ENCODE measurements at places on chromosomes 1 and 21.

DNA sequence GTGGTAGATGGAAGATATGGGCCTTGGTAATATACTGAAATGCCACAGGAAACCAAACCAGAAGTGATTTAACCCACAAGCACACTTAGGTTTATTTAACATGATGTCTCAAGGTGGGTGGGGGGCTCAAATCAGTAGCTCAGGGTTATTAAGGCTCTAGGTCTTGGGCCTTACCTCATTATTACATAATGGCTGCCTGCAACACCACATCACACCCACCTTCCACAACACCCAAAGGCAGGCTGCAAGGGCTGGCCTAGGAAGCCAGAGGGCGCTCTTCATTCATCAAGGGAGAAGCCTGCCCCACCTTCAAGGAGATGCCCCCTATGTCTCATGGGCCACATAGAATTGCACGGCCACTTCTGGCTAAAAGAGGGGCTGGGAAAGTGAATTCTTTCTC, 6.0 kb downstream of the TFF1 start:
- no peak for DNase-seq

DNA sequence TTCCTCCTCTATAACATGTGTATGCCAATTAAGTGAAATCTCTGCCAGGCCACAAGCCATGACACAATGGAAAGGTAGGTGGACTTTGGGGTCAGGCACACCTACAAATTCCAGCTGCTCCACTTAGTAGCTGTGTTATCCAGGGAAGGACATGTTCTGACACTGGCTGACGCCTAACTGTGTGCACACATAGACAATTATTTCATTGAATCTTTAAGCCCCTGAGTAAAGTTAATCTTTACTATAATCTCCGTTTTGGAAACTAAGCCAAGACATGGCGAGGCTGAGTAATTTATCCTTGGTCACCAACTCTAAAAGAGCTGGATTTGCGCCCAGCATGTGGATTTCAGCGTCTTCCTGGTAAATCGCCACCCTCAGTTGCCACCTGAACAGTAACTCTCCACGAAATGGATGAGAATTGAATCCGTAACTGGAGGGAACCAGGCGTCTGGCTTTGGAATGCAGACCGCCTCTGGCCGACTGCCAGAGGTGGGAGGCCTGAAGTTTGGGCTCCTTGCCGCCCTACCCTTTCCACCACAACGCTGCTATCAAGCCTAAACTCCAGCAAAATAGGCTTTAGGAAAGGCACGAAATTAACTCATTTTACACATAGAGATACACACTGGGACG, 888 bp upstream of the SNRPE start:
- no peak for DNase-seq

DNA sequence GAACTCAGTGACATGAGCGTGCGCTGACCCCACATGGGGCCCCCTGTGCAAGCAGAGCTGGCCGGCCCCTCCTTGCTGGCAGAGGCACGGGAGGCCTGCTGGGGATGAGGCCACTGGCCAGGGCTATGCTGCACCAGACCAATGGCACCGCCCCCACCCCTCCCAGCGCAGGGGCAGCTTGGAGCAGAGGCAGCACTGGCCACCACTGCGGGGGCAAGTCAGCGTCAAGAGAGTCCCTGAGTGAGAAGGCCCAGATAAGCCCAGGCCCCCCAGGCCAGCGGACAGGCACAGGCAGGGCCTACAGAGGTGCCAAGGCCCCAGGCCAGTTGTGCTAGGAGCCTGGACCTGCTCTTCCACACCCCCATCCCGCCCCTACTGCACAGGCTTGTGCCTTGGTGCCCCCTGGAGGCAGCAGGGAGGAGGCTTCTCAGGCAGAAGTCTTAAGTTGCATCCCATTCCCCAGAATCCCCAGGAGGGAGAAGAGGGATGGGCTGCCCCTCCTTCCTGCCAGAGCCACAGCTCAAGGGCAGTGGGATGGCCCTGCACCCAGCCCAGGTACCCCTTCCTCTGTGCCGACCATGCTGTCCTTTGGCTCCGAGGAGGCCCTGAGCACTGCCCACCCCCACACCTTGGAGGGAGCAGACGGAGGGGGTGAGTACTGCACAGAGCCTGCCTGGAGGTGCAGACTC, 35.8 kb downstream of the EPHX1 start:
- no peak for DNase-seq

- DNase-seq, result no peak
These were observed 4.4 kb downstream of the CLEC20A start for GRCh38 chr1:178492341-178492740.

DNA sequence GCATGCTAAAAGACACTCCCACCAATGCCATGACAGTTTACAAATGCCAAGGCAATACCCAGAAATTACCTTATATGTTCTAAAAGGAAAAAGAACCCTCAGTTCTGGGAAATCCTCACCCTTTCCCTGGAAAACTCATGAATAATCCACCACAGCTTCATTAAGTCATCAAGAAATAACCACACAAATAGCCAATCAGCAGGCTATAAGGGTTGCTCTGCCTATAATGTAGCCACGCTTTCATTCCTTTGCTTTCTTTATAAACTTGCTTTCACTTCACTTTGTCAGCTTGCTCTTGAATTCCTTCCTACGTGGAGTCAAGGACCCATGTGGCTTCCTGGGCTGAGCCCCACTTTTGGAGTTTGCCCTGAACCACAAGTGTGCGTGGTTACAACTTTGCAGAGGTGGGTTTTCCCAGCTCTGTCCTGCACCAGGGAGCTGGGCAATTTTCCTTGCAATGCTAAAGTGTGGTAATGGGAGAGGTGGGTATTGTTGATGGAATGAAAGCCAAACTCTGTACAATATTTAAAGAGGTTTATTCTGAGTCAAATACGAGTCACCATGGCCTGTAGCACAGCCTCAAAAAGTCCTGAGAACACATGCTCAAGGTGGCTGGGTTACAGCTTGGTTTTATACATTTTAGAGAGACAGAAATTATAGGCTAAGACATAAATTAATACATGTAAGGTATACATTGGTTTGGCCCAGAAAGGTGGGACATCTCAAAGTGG, 42.2 kb upstream of the COG2 start:
- DNase-seq, result no peak

- no peak for DNase-seq
These were observed 4.4 kb upstream of the WDR26 start for GRCh38 chr1:224438989-224439388.

- DNase-seq, result no peak
These were observed 55.2 kb downstream of the ATP1B1 start for GRCh38 chr1:169161496-169162194.
